ENCODE measurements at places on chromosomes 4 and X.

DNA sequence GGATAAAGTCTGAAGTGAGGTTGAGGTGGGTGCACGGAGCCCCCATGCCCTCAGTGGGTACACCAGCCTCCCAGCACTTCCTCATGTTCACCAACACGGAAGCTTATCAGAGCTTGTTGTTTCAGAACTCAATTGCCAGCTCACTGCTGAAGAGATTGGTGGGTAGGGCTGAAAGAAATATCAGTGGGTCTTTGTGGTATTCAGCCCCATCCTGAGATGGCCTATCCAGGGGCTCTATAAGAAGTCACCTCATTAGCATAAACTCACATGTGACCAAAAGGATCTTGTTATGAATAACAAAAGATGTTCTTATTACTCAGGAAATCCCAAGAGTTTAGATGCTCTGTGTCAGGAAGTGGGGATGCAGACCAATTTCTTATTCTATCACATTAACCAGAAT lies 177.3 kb downstream of the ARHGAP10 start:
- DNase-seq = no peak

GRCh38 chr4:150816491-150816890 lies 198.6 kb downstream of the LRBA start:
- no peak for DNase-seq

DNA sequence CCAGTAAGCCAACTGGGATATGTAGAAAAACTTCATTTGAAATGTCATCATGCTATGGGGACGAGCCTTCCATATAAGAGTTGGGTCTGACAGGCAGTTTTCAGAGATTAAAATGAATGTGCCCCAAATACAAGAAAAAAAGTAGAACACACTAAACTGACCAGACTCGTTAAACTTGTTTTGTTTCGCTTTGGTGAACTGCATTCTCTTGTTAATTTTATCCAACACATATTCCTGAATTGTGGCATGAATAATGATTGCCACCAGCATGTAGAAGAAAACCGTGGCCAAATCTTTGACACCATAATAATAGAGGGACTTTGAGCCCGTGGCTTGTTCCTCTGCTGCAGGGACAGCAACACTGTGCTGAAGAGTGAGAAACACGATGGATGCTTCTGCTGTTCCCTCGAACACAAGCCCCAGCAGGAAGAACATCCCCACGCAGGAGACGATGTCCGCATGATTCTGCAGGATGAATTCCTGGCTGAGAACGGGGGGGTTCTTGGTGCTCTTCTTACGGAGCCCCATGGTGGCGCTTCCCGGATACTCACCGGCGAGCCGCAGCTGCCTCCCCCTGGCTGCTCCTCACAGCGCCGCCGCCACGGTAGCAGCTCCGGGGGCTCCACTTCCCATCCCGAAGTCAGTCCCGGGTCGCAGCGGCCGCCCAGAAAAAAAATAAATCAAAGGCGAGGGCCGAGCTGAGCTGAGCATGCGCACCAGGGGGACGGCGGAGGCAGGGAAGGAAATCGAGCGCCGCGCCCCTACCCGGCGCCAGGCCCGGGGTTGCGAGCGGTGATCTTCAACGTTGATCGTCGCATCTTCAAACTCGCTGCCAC lies at the start of gene TRAM1L1:
Gene TRAM1L1, minus strand, starts transcription at position 711 of the 836 bp plus-strand sequence. Its CDS starts 183 bp downstream, at position 528.
- DNase-seq = no peak

- no peak for DNase-seq
These were observed 13.9 kb upstream of the GTPBP6 start for GRCh38 chrX:332496-332860.

- no peak for DNase-seq
These were observed 9.9 kb downstream of the PRMT9 start for GRCh38 chr4:147674073-147674472.

GRCh38 chr4:47471591-47471990 lies 8.1 kb upstream of the COMMD8 start:
- no peak for DNase-seq

DNA sequence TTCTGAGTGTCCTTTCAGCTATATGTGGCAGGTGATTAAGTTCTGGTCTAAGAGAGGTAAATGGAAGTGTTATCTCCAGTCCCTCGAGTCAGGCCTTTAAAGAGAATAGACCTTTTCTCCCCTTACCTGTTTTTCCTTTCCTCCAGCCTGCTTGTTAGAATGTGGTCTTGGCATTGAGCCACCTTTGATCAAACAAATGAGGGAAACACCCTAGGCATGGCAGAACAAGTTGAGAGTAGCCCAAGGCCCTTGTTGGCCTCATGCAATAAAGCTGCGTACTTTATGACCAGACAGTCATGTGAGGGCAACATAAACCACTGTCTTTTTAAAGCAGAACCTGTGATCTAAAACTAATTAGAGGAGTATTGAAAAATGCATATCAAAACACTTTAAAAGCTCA lies 13.2 kb upstream of the IL13RA2 start:
- no peak for DNase-seq

DNA sequence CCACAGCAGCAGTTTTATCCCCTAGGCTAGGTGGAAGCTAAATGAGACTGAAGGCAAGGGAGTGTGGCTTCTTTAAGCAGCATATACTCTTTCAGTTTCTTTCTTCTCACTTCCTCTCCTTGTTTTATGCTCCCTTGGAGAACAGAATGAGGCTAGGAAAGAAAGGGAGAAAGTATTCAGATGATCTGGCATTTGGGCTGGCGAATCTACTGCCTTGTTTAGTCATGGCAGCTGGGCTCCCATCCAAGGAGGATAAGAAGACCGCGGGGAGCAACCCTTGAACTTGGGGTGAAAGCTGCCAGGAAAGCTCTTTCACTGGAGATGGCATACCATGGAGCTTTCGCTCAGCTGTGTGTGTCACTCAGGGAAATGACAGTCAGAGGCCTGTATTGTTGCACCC lies 72.1 kb downstream of the ARHGEF38 start:
- DNase-seq = no peak

DNA sequence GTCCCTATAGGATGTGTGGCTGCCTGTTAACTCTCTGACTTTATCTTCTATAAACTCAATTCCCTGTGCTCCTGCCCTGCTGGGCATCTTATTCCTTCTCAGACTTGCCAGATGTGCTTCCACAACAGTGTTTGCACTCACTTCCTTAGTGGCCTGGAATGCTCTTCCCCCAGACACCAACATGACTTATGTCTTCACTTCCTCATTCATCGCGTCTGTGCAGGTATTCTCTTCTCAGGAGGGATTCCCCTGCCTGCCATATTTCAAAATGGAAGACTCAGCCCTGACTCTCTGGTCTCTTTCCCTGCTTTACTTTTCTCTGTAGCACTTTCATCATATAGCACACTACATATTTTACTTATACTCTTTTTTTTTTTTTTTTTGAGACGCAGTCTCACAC lies 344.0 kb downstream of the CENPC start:
- DNase-seq = no peak

DNA sequence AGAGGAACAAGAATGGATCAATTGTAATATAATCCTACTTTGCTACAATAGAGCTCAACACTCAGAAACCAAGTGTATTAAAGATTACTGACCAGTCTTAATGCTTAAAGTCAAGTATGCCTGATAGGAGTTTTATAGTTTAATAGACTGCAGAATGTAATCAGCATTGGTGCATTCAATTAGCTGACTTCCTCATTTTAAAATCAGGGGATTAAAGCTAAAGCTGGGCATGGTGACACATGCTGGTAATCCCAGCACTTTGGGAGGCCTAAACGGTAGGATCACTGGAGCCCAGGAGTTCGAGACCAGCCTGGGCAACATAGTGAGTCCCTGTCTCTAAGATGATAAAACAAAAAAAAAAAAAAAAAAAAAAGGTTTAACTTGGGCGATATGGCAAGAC lies 10.8 kb downstream of the HNRNPDL start:
- DNase-seq = no peak

DNA sequence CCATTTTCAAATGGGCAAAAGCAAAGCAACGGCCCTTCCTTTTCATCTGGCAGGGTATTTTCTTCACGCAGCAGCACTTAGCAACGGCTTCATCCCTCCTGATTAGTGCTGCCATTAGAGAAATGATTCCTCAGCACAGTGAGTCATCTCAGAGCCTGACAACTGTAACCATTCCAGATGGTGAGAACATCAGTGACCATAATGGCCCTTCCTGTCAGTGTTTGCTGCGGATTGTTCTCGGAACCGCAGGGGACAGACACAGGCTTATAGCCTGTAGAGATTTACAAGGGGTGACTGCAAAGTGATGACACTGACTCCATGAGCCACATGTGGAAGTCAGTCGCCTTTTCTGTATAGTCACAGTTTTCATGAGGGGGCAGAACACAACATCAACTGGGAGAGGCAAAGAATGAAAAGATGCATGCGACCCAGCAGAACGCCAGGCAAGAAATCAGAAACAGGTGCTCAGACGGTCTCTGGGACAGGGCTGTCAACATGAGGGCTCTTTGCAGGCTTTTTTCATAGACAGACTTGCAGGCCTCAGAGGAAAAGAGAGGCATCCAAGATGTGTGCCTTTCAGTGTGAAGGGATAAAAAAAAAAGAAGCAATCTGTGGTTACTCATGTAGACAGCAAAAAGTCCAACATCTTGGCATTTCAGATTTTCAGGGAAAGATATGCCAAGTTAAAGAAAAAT lies 69.9 kb upstream of the FBXW7 start:
- DNase-seq = no peak

DNA sequence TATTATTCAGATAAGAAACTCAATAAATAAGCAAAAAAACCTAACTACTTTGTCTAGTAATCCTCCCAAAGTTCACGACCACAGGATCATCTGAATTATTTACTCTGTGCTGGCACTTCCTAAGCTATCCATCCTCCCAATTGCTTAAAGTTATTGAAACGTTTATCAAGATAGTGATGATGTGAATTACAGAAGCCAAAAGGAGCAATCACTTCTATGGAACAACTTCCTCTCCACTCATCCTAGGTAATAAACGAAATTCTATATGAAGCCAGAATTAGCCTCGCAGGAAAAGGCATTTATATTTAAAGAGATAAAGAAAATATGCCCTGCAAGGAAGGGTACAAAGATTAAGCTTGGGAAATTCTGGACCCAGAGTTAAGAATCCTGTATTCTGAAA lies 475.4 kb downstream of the NLGN4X start:
- DNase-seq = no peak

DNA sequence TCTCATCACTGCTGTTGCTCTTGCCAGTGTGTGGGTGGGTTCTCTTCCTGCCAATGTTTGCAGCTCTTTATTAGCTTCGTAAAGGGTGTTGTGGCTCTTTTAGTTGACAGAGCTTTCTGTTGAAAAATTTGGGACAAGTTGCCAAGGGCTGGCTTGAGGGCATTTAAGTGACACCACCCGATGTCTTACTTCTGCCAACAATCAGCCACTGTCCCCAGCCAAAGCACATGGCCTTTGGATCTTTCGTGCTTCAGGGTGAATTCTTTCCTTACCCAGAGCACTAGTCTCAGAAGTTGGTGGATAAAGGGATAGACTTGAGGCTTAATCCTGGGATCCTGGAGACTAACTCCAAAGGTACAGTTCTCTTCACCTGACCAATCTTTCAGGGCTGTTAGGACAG lies 113.6 kb downstream of the SOX3 start:
- DNase-seq = no peak

- DNase-seq = peak; percentile 88
These were observed 9.9 kb downstream of the TNIP2 start for GRCh38 chr4:2745981-2746806.

DNA sequence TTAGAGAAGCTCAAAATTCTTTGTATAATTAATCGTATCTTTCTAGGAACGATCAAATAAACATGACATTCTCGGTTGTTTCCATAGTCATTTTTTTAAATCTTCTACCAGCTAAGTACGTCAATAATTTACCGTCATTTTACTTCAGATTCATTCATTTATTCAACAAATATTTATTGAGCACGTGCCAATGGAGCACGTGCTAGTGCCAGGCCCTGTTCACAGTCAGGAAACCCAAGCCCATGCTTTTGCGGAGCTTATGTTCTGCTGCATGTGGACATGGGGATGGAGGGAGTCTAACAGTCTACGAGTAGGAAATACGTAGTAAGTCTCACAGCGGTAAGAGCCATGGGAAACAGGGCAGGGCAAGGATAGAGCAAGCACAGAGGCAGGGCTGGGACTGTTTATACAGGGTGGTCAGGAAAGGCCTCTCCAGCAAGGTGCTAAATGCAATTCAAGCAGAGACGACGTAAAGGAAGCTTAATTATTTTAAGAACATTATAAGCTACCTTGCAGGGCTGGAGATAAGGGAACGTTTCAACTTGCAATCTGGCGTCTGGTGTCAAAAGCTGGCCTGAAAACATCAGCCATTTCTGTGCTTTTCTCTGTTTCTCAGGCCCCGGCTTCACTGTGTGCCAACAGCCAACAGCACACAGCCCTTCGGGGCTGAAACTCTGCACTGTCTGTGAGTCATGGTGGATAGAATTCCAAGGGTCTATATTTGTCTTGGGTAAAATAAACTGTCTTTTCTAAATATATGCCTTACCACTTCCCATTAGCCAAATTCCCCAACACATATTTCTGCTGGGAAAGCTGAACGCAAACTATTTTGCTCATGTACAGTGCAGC lies 517.1 kb upstream of the ZFP42 start:
- DNase-seq = no peak

DNA sequence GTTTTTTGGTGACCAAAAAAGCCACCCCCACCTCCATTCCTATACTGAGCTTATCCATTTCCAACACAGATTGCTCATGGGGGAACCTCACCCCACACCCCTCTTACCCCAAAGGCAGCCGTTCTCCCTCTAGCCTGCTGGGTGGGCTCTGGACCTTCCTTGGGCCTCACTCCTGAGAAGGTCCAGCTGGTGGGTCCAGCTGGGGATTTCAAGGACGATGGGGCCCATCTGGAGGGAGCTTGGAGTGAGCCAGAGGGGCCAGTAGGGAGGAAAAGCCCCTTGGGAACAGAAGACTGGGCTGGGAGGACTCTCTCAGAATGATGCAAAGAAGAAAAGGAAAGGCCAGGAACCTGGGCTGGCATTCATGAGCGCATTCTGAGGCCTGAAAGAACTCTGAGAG lies 42.0 kb upstream of the PJA1 start:
- no peak for DNase-seq

DNA sequence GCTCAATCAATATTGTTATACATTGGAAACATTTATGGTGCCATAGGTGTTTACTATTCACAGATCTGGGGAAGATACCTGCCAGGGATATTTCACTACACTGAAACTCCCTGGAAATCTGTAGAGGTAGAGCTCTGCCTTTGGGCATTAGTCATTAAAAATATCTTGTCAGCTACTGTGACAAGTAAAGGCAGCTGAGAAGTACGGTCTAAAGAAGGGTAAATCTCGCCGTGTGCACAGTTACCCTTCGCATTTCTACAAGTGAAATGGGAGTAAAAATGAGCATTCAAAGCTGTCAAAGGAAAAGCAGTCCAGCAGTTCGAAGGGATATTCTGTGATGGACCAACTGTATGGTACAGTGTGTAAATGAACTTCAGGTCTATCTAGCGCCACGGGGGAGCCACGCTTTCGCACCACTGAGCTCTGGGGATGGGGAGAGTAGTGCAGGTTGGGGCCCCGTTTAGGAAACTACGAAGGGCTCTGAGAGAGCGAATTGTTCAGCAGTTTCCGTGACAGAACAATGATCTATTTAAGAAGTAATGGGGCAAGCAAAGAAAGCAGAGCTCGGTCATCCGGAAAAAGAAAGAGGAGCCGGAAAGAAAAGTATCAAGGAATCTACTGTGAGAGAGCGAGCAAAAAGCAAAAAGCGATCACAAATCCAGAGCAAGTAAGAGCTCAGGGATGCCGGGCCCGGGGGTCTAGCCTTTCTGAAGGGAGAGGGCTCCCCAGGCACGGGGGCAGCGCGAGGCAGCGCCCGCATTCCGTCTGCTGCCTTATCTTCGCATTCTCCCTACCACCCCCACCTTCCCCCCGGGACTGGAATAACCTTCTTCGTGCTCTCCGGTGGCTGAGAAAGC lies 646 bp downstream of the TIGD4 start:
- no peak for DNase-seq

Data from CD4-positive, alpha-beta T cell treated with Interferon gamma for 1 hour (primary cell).